T47D (cell line): ENCODE measurements at places on chromosomes 1 and 21.
A peak's percentile ranks its signal among the peaks of the same experiment; 100 is the strongest.

GRCh38 chr1:168881656-168882260 is 152.8 kb upstream of the DPT start:
- DNase-seq: no peak

- DNase-seq: no peak
These were observed 11.6 kb upstream of the BARHL2 start for GRCh38 chr1:90728502-90729287.

DNA sequence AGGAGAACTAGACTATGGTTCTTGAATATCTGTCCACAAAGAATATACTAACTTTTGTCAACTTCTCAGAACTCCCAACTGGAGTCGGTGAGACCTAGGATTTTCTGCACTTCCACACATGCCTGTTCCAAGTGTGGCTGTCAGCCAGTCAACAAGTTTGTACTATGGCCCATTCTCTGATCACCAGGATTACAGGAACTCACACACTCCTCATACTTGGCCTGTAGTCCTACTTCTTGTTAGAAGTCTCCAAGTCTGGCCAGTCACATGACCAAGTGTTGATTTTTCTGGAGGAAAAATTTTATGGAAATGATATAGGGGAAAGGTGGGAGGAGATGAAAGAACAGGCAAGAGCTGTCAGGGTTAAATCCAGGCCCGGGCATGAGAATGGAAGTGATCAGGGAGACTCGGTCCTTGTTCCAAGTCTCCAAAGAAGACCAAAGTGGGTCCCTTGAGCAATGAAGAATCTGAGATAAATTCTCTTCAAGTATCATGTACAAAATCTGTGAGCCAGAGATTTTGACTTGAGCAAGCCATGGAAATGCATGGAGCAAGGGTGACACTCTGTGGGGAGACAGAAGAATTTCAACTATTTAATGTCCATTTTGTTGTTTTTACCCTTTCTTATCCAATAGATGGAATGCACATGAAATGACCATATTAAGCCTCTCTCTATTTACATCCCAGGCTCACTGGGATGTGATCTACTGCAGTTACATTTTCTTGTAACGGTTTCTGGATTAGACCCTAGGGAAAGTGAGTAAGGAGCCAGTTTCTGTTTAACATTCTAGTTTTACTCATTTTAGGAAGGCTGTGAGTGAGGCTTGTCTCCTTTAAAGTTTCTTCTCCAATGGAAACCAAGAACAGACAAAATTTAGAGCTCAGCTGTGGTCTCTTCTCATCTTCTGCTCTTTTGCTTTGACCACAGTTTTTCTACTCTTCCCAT is 320.9 kb downstream of the ASTN1 start:
- DNase-seq: peak; percentile 24

DNA sequence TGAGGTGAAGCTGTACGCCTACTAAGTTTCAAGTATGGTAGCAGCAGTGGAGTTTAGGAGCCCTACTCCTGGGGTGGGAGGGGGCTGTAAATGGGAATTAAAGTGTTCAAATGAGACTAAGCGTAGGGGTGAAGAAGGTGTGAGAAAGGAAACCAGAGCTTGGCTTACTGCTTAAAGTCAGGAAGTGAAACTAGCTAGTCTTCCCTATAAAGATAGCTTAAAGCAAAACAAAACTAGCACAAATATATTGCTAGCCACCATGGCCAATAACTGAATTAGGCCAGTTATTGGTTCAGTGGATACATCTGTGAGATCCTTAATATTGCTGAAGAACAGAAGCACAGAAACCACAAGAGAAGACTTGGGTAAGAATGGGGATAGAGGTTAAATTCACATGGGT is 492.2 kb upstream of the PKN2 start:
- no peak for DNase-seq

GRCh38 chr1:21139601-21140000 is 37.1 kb downstream of the EIF4G3 start:
- DNase-seq: no peak

DNA sequence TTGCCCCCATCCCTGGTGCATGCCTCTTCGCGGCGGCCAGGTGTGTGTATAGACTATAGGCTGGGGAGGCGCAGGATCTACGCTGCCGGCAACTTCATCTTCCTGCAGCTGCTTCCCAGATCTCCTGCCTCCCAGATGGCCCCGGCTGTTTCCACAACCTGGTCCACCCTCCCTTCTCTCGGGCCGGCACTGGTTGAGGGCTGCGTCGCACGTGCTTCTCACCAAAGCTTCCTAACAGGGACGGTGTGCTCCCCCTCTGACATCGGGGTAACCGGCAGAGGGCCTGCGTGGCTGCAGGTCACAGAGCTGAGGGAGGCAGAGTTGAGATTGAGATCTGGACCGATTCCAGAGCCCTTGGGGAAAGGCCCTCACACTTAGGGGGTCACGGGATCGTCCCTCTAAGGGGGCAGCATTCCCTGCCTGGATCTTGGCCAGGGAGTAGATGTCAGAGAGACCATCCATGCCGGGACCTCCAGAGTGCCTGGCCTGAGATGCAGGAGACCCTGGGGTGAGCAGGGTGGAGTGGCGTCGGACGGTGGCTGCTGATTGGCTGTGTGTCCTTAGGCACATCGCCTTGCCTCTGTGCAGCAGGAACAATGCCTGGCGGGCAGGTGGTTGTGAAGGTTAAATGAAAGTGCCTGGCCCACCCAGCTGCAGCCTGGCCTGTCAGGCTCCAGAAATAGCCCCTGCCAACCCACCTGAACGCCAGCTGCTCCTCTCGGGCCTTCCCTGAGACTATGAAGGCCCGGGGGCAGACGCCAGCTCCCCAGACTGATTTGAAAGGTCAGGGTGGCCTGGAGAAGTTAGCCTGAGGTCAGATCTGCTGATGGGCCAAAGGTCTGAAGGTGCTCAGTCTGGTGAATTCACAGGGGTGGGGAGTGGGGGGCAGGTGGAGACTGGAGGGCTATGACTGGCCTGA is 6.1 kb upstream of the MASP2 start:
- DNase-seq: no peak

GRCh38 chr1:19065526-19066247 is 109.2 kb upstream of the IFFO2 start:
- no peak for DNase-seq

- no peak for DNase-seq
These were observed 239.1 kb downstream of the USP25 start for GRCh38 chr21:15968776-15969310.

DNA sequence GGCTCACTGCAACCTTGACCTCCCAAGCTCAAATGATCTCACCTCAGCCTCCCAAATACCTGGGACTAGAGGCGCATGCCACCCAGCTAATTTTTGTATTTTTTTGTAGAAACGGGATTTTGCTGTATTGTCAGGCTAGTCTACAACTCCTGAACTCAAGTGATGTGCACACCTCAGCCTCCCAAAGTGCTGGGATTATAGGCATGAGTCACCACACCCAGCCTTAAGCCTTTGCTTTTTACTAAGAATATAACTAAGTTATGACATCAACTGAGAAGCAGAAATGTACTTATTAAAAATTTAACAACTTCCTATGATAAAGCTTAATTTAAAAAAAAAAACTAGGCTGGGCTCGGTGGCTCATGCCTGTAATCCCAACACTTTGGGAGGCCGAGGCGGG is 8.9 kb upstream of the LSS start:
- DNase-seq: no peak

DNA sequence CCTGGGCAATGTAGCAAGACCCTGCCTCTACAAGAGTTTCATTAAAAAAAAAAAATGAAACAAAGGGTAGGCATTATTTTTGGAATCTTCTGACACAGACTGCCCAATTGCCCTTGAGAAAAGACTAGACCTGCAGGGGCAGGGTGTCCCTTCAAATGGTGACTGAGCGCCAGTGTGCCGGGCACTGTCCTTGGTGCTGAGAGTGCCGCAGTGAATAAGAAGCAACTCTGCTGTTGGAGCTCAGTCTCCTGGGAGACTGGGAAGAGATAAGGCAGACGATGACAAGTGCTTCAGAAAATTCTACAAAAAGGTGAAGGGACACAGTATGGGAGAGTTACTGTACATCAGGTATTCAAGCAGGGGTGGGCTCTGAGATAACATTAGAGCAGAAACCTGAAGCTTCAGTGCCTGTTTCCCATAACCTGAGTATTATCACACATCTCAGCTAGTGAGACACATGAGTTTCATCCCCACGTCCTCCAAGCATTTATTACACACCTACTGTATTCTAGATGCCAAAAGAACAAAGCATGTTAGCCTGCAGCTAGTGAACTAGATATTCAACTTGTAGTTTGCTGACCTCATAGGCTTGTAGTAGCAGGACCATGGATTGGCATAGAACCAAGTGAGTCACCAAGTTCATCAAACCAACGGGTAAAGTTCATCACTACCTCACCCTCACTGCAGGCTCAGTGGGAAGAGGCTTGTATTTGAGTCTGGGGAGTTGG is 18.4 kb upstream of the RPL11 start:
- peak; percentile 48 for DNase-seq

DNA sequence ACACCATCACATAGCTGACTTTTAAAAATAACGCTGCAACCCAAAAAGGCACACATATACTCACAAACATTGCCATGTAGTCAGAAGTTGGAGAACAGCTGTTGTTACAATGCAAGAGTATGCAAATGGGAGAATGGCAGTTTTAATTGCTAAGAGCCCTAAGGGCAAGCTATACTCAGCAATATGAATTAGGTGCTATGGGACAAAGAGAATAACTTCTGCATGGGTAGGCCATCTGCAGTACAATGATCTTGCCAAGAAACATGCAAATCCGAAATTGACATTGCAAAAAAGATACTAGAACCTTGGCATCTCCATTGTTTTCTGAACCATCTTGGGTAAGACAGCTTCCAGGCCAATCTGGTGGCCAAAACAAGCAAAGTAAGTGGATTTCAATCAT is 697.8 kb downstream of the LRRIQ3 start:
- DNase-seq: no peak

- DNase-seq: no peak
These were observed 34.8 kb downstream of the CD34 start for GRCh38 chr1:207876131-207876530.

DNA sequence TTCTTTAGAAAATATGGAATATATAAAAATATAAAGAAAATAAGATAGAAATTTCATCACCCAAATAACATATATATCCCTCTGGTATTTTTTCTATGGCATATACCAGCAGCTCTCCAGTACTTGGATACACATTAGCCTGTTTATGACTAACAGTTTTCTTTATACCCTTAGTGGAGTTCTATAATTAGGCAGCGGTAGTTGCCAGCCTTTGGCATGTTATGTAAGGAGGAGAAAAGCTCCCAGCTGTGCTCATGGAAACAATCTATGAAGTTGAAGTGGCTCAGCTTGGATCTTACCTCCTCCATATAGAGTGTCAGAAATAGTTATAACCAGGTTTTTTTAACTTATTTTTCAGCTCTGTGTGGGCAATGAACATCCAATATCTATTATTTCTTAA is 1636.8 kb downstream of the AMY1C start:
- DNase-seq: no peak

- DNase-seq: no peak
These were observed at the start of gene TUT4 for GRCh38 chr1:52552505-52553361. Gene TUT4, minus strand, starts transcription at chr1:52553092. Its CDS starts 26,812 bp downstream, at chr1:52526280.

- DNase-seq: no peak
These were observed 69.1 kb downstream of the SMYD3 start for GRCh38 chr1:246437961-246438360.

GRCh38 chr1:178964469-178965330 is 61.0 kb upstream of the FAM20B start:
- no peak for DNase-seq

DNA sequence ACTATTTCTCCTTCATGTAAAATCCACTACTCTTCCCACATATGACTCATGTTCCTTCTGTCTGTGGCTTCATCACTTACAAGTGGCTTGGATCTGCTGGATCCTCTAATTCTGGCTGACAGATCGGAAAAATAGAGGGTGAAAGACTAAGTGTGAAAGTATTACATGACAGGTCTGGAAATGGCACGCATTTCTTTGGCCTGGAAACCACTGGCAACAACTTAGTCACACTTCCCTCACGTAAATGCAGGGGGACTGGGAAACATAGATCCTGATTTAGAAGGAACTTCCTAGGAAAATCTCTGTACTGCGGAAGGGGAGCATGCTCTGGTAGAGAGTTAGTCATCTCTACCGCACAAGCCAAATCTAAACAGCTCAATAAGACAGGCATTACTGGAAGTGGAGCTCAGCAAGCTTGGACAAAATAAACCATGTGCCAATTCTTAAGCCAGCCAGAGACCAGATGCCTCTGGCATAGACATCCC is 305.4 kb upstream of the PTBP2 start:
- DNase-seq: no peak

GRCh38 chr1:204826970-204827369 is 43.7 kb upstream of the NFASC start:
- DNase-seq: no peak

DNA sequence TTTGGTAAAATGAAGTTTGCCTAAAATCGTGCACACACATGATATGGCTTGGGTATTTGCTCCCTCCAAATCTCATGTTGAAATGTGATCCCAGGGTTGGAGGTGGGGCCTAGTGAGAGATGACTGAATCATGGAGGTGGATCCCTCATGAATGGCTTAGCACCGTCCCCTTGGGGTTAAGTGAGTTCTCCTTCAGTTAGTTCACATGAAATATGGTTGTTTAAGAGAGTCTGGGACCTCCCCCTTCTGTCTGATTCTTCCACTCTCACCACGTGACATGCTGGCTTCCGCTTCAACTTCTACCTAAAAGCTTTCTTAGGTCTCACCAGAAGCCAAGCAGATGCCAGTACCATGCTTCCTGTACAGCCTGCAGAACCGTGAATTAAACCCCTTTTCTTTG is 58.4 kb downstream of the SIPA1L2 start:
- DNase-seq: no peak

GRCh38 chr1:61135291-61135690 is 52.9 kb downstream of the NFIA start:
- DNase-seq: no peak

- no peak for DNase-seq
These were observed 10.1 kb upstream of the ELAVL4 start for GRCh38 chr1:50098591-50099021.

- no peak for DNase-seq
These were observed 11.7 kb downstream of the HES2 start for GRCh38 chr1:6408023-6408422.
